Right lobe of liver (tissue), 6 donors: ENCODE measurements at places on chromosomes 1 and 21. TPM values are rescaled to one million over a fixed set of nuclear protein-coding genes. Genes with fewer than 3 reads are reported as not detected.

GRCh38 chr1:221200464-221200863, 321.2 kb downstream of the HLX start:
- no peak for DNase-seq

DNA sequence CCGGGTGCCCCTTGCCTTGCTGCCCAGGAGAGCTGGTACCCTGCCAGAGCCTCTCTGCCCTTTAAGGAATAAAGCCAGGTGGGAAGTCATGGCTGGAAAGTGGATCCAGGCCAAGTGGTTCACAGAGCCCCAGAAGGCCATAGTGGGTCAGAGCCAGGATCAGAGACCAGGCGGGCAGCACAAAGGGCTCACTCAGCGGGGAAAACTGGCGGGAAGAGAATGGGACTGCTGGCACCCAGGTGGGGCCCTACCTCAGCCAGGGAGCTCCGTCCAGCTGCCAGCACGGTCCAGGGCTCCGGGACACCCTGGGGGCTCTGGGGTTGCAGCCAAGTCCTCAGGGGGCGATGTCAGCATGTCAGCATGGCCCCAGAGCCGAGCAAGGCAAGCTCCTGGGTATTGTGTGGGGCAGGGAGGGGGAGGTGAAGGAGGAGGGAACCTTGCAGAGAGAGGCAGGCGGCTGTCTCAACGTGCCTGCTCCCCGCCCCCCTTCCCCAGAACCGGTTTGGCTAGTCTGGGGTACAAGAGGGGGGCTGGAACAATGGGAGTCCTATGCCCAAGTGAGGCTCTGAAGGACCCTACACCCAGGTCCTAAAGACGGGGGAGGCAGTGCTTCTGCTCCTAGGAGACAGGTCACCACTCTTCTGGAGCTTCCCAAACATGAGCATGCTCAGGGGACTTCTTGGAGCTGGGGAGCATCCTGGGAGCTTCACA, at the start of gene ARHGEF19:
Gene ARHGEF19, minus strand, starts transcription at position 402 of the 711 bp plus-strand sequence. CDS start 3,598 bp downstream, outside the sequence.
- no peak for DNase-seq

- peak; percentile 95 for DNase-seq
Observed at GRCh38 chr1:234875328-234875952, 253.2 kb downstream of the TOMM20 start.

The FAM3B gene
- 0.95 TPM for total RNA-seq

DNA sequence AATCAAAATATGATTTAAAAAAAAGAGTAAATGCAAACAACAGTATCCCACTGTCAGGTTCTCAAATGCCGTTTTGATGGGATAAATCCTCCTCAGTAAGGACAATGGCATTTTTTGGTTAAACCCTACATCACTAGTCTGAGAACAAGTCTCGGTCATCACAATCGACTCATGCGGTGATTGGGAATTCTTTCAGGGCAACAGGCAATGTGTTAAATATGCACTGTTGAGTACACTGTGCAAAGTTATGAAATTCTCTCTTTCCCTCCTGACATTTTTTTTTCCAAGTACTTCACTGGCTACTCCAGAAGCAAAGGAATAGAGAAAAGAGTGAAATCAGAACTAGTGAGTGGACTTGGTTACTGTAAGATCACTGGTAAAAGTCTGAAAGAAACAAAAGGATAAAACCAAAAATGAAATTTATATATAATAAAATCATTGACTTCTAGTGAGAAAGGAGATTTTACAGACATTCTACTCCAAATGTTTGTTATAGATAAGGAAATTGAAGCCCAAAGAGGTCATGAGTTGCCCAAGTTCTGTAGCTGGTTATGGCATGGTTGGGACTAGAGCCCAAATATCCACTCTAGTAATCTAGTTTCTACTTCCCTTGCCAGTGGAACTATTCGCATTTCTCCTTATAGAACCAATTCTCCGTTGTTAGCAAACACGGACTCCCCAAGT, 111.3 kb downstream of the TGFBR3 start:
- no peak for DNase-seq

DNA sequence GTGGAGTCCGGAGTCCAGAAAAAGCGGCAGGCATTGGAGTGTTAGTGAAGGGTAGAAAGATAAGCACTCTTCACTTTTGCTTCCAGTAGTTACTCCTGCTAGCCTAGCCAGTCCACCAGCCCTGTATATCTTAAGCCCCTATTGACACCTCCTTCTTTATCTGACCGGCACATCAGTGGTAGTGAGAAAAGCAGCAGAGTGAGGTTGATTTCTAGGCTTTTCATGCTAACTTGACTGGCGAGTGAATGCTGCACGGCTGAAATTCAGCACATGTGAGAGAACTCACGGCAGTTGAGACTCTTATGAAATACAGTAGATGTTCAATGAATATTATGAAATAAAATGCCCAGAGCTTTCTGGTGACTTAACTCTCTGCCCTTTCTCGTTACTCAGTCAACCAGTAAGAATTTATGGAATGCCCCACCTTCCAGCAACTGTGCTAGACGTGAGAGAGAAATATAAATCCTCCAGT, 128.2 kb downstream of the CACHD1 start:
- no peak for DNase-seq

DNA sequence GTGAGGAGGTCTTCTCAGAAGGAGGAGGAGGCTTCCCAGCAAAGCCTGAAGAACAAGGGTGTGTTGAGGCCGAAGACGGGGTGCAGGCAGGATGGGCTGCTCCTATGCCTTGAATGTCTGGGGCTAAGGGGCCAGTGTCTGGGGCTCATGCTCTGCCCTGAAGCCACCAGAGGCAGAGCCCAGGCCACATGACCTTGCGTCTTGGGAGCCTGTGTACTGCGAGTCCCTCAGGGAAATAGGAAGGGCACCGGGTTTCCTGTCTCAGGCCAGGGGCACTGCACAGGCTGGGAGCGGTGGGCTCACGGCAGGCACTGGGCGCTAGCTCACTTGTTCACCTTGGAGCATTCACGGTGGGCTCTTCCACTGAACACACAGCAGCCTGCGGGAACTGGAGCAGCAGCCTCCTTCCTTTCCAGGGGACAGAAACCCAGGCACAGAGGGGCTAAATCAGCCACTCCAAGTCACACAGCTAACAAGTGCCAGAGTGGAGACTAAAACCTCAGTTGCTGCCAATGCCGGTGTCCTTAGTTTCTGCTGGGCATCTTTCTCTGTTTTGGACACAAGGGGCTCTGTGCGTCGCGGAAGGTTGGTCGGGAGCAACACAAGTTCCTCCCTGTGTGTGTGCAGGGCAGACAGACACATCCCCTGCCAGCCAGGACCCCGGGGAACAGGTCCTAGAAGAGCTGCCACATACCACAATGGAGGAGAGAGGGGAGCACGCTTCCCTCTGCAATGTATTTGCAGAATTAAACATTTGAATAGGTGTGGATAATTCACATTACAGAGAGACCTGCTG, 104.8 kb upstream of the C1orf174 start:
- no peak for DNase-seq

GRCh38 chr1:237032029-237032428, 10.0 kb upstream of the RYR2 start:
- no peak for DNase-seq

DNA sequence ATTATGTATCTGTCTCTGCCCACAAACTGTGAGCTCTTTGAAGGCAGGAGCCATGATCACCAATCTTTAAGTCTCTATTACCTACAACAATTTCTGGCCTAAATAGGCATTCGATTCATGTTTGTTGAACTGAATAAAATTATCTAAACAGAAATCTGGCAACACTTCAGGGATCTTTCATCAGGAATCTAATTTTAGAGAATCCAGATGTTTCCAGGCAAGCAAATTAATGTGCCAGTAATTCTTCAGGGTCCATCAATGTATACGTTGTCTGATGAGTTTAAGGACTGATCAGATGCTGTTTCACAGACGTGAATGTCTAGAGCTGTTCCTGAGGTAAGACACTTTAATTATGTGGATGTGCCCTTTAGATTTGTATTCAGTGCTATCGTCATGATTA, 524.4 kb downstream of the PTPRC start:
- no peak for DNase-seq
